ENCODE measurements at places on chromosomes 7 and 10.

GRCh38 chr10:86569335-86569734, 47.7 kb upstream of the WAPL start:
- no peak for DNase-seq

DNA sequence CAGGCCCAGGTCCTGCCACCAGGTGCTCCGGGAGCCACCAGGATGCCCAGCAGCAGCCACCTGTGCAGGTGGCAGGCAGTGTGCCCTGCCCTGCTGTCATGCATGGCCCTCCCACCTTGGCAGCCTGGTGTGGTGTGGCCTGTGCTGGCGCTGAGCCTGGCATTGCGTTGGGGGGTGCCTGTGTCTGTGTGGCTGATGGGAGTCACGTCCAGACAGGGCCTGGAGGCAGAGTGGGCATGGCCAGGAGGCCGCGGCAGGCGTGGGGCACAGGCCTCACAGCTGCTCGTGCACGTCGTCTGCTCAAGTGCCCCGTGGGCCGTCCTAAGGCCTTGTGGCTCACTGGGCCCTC, 8.7 kb downstream of the TTYH3 start:
- no peak for DNase-seq

- DNase-seq, result no peak
Measured at GRCh38 chr7:108071551-108071950, 58.6 kb downstream of the LAMB4 start.

DNA sequence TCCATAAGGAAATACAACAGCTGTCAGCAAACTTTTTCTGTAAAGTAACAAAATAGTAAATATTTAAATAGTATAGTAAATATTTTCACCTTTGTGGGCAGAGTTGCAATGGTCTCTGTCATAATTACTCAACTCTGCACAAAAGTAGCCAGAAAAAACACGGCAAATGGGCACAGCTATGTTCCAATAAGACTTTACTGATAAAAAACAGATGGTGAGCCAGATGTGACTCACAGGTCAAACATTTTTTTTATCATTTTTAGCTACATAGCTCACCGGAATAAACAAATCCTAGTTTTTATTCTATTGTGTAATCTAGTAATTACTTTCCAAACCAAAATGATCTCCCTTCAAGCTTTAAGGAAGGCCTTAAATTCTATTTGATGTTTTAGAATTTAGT, 55.3 kb downstream of the NCAPG2 start:
- DNase-seq, result peak; percentile 81

DNA sequence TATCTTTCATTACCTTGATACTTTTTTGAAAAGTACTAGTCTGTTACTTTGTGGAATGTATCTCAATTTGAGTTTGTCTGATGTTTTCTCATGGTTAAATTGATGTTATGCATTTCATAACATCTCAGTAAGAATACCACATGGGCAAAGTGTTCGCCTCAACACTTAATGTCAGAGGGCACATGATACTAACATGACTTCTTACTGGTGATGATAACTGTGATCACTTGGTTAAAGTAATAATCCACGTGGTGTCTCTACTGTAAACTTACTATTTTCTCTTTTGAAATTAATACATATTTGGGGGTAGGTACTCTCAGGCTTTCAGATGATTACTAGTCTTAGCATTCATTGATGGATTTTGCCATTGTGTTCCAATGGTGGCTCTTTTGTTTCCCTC, 2.2 kb downstream of the SDHAF3 start:
- no peak for DNase-seq

DNA sequence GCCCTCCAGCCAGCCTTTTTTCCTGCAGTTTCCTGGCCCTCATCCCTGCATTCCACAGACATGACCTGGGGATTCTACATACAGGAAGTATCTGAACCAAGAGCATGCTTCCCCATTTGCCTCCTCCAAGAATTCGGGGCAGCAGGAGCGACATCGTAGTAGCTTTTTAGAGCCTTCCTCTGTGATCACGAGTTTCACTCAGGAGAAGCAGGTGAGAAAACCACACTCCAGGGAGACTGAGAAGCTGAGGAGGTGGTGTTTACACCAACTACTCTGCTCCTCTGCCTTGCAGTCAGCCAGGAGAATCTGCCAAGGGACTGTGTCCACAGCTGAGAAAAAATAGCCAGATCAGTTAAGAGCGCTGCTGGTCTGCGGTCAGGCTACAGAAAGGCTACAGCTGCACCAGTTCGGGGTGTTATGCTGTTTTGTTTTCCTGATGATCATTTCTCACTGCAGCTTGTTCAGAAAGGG, 54.1 kb downstream of the HSPA12A start:
- DNase-seq, result peak; percentile 87

DNA sequence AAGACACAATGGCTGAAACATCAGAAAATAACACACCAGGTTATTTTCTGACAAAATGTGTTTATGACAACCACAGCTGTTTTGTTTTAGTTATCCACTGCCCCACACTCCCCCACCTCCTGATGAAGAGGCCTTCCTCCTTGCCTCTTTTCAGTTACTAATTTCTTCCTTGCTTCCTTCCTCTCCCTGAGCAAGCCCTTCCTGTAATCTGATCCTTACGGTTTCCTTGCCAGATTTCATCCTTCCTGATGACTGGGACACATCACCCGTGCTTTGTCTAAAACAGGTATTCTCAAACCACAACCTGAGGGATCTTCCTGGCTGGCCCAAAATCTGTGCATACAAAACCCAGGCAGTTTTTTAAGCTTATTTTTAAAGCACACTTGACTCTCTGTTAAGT, 39.4 kb downstream of the CHST15 start:
- no peak for DNase-seq
